ENCODE measurements at places on chromosomes 3 and 15.

DNA sequence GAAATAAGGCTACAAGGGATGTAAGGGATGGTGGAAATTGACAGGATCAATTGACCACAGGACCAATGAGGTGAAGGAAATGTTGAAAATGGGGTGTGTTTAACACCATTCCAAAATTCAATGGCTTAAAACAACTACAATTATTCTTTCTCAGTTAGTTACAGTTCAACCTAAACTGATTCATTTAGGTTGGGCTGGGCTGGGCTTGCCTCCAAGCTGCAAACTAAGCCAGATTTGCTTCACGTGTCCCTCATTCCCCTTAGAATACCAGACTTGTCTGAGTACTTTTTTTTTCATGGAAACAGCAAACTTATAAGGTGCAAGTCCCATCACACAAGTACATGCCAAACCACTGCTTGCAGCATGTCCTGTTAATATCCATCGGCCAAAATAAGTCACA lies 280.1 kb downstream of the NEK10 start:
- DNase-seq = no peak

DNA sequence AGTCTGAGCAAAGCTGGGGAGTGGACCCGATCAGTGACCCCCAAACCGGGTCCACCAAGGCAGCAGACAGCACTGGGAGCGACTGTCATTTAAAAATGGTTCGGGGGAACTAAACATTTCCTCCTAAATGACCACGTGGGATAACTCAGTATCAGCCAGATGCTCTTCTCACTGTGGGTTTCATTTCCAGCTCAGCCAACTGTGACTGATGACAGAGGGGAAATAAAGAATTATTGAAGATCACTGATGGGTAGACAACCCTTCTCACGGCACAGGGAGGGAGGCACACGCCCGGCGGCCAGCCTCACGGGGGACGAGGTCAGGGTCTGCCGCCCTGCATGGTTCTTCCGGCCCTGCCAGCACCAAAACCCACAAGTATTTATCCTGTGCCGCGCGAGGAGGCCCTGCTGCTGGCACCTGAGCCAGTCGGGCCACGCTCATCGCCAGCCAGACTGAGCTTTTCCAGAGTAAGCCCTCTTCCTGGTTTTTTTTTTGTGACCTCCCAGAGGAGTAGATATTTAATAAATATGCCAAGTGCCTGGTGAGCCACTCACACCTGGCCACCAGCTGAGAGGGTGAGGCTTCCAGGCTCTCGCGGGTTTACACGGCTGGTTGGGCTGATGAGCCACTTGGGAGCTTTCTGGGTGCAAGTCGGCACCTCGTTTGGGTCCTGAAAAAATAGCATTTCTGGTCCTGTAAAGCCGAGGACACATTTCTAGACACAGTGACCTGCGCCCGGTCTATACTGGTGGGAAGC lies 6.2 kb downstream of the MELTF start:
- DNase-seq = peak; percentile 77

DNA sequence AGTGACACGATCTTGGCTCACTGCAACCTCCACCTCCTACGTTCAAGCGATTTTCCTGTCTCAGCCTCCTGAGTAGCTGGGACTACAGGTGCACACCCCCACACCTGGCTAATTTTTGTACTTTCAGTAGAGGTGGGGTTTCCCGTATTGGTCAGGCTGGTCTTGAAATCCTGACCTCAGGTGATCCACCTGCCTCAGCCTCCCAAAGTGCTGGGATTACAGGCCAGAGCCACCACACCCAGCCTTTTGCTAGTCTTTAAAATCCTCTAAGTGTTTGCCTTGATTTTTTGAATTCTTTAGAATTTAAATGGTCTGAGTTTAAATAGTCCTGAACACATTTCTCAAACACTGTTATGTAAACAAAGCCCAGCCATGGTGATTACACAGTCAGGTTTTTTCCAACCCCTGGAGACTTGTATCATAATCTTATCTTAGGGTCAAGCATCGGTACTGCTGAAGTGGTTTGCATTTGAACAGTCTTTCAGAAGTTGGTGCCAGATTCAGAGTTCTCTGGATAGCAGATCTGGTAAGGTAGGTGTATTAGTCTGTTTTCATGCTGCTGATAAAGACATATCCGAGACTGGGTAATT lies 28.2 kb upstream of the PIAS1 start:
- DNase-seq = no peak

GRCh38 chr3:141360888-141361598 lies 7.3 kb upstream of the ZBTB38 start:
- DNase-seq = peak; percentile 45

DNA sequence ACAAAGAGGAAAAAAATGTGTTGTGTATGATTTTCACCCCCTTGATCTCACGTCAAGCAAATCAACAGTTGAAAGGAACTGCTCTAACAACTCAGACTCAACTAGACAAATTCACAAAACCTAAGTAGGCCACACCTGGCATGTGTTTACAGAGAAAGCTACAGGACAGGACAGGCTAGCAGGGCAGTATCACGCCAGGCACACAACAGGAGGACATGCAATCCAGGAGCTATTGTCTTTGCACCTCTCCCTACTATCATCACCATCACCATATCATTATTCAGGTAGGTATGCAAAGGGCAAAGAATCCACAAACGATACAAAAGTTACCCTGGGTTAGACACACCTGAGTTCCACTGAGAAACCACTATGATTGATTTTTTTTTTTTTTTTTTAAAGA lies 86.4 kb downstream of the TBL1XR1 start:
- DNase-seq = no peak

DNA sequence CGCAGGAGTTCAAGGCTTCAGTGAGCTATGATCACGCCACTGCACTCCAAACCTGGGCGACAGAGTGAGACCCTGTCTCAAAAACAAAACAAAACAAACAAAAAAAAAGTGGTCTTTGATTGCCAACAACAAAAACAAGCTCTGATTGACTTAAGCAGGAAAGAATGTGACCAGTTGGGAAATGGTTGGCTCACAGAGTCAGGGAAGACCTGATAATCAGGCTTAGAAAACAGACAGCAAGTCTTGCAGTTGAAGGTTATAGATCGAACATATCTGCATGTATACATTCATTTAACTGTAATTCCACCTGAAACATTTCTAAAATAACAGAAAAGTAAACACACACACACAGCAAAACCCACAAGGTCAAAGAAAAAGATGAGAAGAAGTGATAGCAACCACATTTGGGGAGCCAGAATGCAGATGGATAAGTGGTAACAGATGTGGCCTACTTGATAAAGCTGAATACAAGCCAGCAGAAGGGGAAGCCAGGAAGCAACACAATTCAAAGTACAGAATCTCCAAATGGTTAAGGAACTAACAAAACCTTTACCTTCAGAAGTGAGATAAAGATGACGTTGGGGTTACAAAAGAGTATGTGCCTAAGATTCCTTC lies 699.9 kb upstream of the ZNF385D start:
- DNase-seq = no peak

- DNase-seq = no peak
Measured at GRCh38 chr15:27842526-27842925, 256.6 kb downstream of the OCA2 start.

GRCh38 chr3:171494457-171495109 lies 34.4 kb upstream of the TNIK start:
- DNase-seq = no peak

GRCh38 chr15:101156509-101157159 lies 95.2 kb downstream of the CHSY1 start:
- DNase-seq = no peak

DNA sequence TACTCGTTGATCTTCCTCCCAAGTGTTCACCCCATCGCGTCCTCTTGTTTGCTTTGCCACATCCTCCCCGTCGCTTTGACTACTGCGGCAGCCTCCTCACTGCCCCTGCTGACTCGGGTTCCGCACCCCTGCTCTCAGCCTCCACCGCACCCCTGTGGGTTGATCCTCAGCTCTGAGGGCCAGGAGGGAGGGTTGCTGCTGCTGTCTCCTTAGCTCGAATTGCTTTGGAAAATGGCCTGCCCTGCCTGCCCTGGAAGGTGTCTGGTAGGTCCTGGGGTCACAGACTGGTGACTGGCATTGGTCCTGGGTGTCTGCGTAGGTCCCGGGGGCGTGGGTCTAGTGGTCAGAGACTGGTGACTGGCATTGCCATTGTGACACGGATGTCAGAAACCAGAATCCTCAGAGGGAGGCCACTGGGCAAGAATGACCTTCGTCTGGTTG lies 9.4 kb downstream of the MUC4 start:
- no peak for DNase-seq

DNA sequence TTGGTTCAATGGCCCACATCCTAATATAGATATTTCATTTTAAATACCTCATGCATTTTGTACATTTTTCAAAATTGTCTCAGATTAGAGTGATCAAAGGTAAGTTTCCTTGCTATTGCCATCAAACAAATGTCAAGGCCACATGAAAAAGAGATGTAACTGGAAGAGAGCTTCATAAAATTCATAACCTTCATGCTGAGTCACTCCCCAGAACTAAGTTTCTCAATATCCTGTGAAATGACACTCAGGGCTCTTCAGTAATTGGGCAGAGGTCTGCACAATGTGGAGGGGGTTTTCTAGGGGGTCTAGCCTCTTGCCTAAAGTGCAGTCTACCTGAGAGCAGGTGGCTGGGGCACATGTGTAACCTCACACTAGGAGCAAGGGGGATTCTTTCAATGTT lies 152.2 kb upstream of the SLC2A2 start:
- DNase-seq = no peak

DNA sequence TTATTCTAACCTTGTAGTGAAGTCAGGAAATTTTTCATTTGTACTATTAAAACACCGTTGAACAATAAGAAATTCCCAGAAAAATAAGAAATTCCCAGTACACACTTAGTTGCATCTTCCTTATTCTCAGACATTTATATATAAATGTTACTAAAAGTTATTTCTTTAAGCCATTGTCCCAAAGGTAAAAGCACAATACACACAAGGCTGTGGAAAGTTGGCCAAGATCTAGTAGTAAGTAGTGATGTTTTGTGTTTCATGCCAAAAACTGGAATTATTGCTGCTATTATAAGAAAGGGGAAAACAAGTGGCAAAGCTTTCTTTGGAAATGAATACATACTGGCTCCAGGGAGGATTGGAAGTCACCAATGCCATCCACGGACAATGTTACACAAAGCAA lies 802.5 kb upstream of the DPPA4 start:
- no peak for DNase-seq

DNA sequence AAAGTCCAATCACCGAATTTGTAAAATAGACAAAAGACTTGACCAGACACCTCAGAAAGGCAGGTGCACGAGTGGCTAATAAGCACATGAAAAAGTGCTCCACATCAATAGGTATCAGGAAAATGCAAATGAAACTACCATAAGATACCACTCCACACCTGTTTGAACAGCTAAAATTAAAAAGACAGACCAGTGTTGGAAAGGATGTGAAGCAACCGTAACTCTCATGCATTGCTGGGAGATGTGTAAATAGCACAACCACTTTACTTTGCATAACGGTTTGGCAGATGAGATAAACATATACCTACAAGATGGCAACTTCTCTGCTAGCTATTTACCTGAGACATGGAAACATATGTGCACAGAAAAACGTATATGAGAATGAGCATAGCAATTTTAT lies 56.9 kb downstream of the CADPS start:
- DNase-seq = no peak

DNA sequence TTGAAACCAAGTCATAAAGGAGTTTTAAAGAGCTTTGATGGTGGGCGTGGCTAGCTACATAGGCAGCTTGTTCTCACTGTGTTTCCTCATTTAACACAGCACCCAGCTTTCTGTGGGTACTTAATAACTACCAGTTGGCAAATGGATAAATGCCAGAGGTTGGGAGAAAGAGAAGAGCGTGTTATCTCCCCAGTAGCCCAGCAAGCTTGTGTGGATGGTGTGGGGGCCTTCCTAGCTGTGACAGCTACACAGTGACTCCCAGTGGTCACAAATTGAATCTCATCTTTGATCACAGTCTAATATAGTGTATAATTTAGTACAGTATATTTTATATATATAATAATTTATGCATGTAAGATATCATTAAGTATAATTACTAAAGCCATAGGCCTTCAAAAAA lies 984.1 kb downstream of the EPHA3 start:
- DNase-seq = peak; percentile 11

DNA sequence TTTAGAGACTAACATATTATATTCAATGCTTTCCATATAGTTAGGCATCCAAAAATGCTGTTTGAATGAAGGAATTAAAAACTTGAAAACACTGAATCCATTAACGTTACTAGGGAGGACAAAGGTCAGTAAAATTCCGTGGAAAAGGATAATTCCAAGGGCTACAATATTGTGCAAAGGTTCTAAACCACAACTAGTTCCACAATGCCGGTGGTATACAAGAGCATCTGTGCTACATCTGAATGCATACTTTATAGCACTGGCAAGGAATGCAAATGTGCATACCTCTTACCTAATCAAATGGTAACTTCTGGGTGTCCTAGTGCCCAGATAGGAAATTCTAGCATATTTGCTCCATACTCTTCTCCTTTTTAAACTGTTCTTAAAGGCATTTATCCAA lies 2.2 kb downstream of the ICE2 start:
- no peak for DNase-seq

- no peak for DNase-seq
Measured at GRCh38 chr15:39513936-39514335, 66.9 kb upstream of the THBS1 start.

DNA sequence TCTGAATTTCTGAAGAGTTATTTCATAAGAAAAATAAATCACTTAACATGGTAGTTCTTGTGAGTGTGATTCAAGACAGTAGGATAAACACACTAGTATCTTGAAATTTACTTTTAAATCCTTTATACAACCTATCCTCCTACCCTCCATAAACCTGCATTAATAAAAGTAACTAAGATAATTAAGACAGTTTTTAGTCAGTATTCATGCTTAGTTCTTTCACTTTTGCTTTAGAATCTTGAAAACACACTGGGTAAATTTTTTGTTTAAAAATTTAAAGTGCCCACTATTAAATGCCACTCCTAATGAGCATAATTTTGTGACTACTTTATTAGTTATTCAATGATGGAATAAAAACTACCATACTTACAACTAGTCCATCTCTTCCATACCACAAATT lies 28.8 kb downstream of the GOLIM4 start:
- DNase-seq = no peak

DNA sequence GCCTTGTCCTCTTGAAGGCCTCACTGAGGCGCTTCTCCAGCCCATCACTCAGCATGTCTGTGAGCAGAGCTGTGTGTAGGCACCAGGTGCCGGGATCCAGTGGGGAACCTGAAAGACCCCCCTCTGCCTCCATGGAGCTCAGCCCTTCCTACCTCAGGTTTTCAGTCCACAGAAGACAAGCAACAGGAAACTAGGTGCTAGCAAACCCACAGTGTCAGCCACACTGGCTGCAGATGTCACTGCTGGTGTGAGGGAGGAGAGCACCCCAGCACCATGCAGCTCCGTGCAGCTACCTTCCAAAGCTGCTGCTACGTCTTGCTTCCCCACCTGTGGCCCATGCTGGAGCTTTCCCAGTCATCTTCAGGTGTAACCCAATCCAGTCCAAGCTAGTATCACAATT lies 17.9 kb downstream of the PSTPIP1 start:
- DNase-seq = no peak

DNA sequence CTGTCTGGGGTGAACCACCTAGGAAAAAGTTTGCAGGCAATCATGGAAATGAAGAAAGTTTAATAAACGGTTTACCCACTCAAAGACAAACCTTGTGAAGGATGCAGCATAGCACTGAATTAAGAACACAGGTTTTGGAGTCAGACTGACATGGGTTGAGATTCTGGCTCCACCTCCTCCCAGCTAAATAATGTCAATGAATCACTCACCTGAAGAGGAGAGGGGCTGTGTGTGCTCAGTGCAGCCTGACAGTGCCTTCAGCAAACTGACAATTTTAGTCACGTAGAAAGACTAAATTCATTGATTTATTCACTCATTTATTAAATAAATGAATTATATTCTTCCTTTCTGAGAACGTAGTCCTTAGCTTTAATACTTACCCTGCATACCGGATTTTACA lies 18.9 kb downstream of the NR1I2 start:
- no peak for DNase-seq

GRCh38 chr3:116002235-116002634 lies 378.9 kb downstream of the GAP43 start:
- no peak for DNase-seq

Data from NCI-H1694 treated with DMSO at 0.1 percent for 48 hours (cell line).